RPMI7951 (cell line): ENCODE measurements at places on chromosomes 3 and 15.

DNA sequence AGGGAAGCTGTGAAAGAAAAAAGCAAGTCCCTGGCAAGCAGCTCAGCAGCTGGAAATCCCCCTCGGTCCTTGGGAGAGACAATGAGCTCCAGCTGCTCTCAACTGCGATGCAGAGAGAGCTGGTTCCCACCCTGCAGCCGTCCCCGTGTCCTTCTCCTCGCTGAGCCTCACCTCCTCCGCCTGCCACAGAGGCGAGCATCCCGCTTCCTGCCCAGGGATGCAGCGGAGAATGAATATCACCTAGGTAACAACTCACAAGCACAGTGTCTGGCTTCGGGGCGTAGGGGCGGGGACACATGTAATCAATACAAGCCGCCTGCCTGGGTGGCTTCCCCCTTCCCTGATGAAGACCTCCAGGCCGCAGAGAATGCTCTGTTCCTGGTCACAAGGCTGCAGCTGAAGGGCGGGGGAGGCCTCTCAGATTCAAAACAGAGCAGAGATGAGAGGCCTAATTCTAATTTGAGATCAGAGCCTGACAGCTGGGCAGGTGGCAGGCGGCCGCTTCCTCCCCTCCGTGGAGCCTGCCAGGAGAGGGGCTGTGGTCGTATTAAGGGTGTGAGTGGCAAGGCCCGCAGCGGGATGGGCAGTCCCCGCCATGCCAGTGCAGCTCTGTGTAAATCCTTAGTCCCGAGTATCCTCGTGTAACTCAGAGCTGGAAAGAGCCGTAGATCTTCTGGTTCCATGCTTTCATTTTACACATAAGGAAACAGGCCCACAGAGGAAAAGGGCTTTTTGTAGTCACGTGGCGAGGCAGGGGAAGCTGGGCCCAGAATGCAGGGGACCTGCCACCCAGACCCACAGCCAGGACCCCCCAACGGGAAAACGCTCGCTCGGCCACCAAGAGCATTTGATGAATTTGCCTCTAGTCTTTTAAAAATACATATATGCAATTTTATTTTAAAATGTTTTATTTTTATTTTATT is 24.3 kb downstream of the ZDHHC19 start:
- DNase-seq, result no peak

DNA sequence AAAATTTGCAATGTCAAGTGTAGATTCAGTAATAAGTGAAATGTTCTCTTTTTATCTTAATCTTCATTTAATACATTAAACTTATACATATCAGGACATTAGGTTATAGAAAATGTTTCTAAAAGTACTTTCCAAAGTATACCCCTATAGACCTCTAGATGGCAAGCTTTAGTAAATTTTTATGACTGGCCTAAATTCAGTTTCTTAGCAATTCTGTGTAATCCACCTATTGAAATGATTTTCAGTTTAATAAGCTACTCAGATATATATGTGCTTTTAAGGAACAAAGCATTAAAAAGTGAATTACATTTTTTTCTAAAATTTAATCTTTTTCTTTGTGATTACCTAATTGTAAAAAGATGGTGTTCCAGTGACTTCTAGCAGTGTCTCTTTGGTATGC is 342.2 kb downstream of the GBE1 start:
- DNase-seq, result peak; percentile 1

- no peak for DNase-seq
Measured at GRCh38 chr3:187516446-187517185, 148.4 kb downstream of the RTP4 start.

DNA sequence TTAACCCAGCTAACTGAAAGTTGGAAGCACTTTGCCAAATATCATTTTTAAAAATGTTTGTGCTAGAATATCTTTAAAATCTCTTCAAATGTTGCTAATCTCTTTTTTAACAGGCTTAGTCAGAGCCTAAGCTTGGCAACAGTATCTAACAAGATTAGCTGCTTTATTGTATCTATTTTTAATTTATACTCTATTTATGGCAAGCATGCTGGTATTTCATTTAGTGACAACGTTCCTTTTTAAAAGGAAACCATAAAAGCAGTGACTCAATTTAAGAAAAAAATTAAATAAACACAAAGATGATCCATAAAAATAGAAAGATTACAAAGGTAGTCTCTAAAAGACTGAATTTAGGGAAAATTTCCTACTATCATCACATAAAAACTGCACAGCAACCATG is 40.5 kb downstream of the SLC12A6 start:
- no peak for DNase-seq

GRCh38 chr3:124288996-124289395 is 297.1 kb upstream of the ROPN1 start:
- DNase-seq, result no peak

- no peak for DNase-seq
Measured at GRCh38 chr15:50050986-50051743, 67.9 kb downstream of the ATP8B4 start.

DNA sequence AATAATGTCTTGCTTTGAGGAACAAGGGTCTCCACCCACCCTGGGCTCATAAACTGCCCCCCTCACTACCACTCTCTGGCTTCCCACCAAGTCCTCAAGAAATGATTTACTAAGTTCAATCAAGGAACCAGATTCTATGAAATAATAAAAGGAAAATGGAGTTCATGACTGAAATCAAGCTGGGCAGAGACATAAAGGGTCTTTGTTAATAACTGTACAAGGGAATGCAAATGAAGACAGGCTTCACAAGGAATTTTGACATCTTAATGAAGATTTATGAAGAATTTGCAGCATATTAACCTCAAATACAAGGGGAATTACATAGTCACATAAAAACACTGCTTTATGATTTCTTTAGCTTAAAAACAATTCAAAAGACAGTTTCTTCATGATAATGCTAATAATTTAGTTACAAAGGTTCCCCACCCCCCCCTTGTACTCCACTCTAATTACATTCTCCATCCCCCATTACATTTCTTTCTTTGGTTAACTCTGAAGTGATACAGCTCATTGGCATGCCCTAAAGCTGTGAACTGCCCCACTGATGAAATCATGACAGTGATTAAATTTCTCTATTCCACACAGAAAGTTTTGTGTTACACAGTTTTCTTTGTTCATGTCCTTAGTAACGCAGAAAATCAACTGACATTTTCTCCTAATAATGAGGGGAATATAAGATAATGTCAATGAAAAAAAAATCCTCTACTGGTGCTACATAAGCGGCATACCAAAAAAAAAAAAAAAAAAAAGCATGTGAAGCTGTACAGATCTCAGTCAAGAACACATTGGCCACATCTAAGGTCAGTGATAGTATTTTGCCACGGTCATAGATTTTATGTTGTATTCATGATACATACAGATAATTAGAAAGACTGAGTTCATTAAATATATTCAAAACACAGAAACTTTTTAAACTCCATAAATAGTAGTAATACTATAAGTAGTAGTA is 54.4 kb downstream of the WWTR1 start:
- peak; percentile 77 for DNase-seq

DNA sequence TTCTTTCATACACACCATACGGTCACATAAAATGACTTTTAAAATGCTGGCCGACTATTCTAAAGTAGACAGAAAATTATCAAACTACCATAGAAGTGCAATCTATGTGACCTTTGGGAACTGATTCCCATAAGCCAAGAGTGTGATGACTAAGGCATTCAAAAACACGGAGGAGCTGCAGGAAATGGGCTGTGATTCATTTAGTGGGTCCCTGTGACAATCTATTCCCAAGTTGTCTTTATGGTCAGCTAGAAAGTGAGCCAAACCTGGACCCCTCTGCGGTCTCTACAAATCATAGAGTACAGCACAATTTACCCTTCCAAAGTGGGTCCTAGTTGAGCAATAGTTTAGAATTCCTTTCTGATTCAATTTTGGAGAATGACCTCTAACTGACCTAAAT is 251.5 kb upstream of the CBLB start:
- DNase-seq, result peak; percentile 74

DNA sequence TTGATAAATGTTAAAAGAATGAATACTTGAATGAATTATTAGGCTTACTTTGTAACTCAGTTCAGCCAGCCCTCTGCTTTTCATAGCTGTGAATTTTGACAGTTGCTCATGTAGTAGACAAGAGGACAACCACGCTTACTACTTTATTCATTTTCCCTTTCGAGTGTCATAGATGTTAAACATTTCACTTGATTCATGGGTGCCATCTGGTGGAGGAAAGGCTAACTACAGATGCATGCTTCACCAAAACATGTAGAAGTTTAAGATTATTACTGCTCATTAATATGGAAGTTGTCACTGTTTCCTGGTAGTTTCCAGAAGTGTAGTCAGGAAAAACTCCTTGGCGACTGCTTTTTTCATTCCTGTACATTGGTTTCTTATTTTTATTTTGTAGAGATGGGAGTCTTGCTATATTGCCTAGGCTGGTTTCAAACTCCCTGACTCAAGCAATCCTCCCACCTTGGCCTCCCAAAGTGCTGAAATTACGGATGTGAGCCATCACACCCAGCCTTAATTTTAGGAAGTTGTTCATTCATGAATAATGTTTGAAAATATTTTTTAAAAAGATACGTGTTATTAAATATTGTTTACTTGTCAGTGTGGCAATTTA is 163.2 kb downstream of the B3GALNT1 start:
- peak; percentile 64 for DNase-seq
